ENCODE measurements at places on chromosomes 5 and 9.

DNA sequence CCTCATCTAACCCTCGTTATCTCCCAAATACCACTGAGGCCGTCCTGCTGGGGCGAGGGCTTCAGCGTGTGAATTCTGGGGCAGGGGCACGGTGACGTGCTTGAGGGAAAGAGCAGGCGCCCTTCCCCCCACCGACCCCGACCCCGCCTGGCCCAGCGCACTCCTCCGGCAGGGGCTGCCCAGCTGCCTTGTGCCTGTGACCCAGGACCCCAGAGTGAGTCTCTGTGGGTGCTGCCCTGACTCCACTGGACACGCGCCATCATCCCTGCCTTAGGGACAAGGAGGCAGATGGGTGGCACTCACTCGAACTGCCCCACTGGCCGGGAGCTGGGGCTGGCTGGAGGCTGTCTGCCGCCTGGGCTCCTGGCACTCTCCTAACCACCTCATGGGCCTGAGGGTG is 136.2 kb upstream of the LPCAT1 start:
- DNase-seq, result no peak

DNA sequence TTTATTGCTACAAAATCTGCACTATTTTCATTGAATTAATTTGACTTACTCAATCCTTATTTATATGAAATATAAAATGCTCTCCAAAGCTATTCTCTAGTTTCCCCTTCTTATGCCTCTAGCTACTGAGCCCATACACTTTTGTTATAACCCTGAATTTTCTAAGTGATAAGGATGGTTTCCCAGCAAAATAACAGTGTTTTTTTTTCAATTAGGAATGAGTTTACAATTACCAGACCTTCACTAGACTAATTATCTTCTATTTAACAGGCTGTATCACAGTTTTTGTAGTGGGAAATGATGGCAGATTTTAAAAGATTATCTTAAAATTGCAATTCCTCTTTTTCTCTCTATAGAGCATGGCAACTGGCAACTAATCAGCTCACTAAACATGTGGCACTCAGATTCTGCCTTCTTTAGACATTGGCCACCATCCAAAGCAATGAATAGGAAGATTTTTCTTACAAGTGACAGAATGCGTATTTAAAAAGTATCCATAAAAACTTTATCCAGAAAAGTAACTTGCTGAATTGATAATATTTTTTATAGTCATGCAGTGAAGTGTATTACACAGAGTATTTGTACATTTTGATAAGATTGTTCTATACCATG is 585.7 kb upstream of the ZNF608 start:
- no peak for DNase-seq

- DNase-seq, result no peak
Measured at GRCh38 chr5:149456597-149457392, 77.7 kb upstream of the IL17B start.

GRCh38 chr5:8520917-8521316 is 652.0 kb downstream of the MTRR start:
- DNase-seq, result no peak

GRCh38 chr5:116613445-116613844 is 38.8 kb upstream of the SEMA6A start:
- no peak for DNase-seq

- DNase-seq, result no peak
Measured at GRCh38 chr5:115599502-115599901, 2.8 kb downstream of the TICAM2 start.

DNA sequence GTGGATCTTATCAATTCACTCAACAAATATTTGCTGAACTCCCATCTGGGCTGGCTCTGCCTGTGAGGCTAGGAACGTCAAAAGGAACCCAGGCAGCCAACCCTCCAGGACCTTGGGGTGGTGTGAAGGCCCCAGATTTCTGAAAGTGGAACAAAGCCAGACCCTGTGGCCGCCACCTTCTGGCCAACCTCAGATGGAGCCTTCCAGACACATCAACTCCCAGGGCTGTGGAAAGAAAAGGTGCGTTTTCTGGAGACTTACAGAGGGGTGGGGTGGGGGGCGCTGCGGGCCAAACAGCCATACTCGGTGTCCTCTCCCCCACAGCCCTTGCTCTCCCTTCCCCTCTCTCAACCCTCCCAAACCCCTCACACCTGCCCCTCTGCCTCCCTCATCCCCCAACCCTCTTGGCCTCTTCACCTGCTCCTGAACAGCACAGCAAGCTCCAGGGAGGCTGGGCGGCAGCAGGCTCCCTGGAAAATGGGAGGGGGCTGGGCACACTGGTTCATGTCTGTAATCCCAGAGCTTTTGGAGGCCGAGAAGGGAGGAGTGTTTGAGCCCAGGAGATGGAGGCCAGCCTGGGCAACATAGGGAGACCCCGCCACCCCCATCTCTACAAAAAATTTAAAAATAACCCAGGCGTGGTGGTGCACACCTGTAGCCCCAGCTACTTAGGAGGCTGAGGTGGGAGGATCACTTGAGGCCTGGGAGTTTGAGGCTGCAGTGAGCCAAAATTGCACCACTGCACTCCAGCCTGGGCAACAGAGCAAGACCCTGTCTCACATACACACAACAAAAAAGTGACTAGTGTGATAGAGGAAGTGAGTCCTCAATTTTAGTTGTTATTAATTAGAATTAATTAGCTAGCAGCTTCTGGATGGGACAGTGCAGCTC is 45.0 kb upstream of the PRRC2B start:
- no peak for DNase-seq
